ENCODE measurements at places on chromosomes 3 and 15.

DNA sequence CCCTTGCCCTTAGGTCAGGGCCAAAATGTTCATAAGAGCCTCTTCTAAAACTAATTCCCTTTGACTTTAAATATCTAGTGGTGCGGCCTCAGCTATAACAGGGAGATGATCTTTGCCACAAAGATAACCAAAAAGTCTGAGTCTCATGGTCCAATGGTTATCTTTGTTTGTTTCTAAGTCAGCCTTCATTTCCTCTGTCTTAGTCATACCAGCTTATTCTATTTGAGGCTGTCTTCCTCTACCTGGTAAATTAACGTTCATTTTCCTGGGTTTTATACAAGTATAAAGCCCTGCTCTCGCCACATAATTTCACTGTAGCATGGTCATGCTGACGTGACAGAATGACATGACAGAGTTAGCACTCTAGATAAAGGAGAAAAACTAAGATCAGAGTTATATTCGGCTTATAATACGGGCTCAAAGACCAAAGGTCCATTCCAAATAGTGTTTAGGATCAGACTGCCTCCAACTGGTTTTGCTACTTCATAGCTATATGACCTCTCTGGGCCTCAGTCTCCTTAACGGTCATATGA, 18.4 kb downstream of the ZNF860 start:
- no peak for DNase-seq

DNA sequence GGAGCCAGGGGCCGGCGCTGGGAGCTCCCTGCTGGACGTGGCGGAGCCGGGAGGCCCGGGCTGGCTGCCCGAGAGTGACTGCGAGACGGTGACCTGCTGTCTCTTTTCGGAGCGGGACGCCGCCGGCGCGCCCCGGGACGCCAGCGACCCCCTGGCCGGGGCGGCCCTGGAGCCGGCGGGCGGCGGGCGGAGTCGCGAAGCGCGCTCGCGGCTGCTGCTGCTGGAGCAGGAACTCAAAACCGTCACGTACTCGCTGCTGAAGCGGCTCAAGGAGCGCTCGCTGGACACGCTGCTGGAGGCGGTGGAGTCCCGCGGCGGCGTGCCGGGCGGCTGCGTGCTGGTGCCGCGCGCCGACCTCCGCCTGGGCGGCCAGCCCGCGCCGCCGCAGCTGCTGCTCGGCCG, 1.5 kb downstream of the SMAD6 start:
- no peak for DNase-seq

DNA sequence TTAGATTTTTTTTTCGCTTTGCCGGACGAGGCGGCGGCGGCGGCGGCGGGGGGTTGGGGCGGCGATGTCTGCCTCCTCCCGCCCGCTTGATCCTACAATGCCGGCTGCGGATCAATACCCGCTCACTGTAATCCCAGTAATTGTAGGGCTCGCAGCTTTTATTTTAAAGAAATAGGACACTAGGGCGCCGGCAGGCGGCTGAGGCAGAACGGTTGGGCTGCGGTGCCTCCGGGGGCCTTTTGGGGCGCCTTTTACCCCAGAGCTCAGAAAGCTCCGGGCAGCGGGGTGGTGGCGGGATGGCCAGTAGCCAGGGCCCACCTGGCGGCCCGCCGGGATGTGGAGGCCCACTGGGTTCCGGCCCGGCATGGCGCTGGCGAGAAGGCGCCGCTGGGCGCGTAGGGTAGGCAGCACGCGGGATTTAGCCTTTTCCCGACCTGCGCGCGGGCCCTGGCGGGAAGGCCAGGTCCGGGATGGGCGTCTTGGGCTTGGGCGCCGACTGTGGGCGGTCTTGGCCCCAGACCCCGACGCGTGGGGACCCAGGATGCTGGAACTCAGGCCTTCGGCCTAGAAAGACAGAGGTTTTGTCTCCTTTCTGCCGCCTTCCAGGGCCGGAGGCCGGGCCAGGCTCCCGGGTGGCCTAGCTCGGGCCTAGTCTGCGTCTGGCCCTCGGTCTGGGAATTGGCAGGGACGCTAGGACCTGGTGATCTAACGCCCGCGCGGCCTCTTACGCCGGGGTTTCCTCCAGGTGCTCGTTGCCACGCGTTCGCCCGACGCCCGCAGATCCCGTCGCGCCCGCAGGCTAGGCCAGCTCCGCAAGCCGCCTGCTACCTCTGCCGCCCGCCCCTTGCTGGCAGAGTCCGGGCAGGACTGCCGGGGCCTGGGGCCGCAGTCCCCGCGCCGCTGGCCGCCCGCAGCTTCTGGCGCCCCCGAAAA, 15.5 kb upstream of the ONECUT1 start:
- DNase-seq: no peak

GRCh38 chr15:90101969-90102890, at the start of gene IDH2:
Gene IDH2, minus strand, starts transcription at chr15:90102468. Its CDS starts 78 bp downstream, at chr15:90102390.
- DNase-seq: peak; percentile 78

DNA sequence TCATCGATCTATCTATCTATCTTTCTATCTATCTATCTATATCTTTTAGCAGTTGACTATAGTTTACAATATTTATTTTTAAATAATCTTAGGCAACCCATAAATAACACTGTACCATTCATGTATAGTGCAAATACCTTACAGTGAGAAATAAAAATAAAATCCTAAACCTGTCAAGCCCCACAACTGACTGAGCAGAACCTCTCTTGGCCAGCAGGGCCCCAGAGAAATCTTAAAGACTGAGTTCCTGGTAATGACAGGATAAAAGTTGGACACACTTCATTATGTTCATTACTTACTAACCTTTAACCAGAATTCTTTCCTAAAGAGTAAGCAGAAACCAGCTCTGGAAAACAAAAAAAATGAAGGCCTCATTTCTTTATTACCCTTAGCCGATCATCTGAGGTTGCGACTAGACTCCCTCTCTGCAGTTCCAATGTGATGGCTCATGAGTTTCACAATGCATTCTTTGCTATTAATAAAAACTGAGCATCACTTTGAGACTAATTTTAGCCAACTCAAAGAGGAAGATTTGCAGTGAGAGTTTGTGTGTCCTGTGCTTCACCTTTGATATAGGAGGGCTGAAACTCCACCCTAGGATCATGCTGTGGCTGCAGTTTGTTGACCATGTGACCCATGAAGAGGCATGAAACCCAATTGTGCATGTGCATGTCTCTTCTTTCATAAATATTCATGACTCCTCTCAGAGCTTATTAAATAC, 1072.0 kb downstream of the NSUN3 start:
- DNase-seq: no peak

- DNase-seq: no peak
Observed at GRCh38 chr3:37526511-37526910, 335.2 kb upstream of the CTDSPL start.

All from A549 (cell line).